Hematopoietic multipotent progenitor cell treated with erythropoietin and hydrocortisone succinate and interleukin-3 and kit ligand, for 8 days (in vitro differentiated cells): ENCODE measurements at places on chromosomes 5 and 9.

GRCh38 chr9:130255631-130256134 is 9.9 kb upstream of the HMCN2 start:
- DNase-seq, result no peak

GRCh38 chr9:69465473-69465872 is 140.5 kb downstream of the ENTREP1 start:
- DNase-seq, result no peak

DNA sequence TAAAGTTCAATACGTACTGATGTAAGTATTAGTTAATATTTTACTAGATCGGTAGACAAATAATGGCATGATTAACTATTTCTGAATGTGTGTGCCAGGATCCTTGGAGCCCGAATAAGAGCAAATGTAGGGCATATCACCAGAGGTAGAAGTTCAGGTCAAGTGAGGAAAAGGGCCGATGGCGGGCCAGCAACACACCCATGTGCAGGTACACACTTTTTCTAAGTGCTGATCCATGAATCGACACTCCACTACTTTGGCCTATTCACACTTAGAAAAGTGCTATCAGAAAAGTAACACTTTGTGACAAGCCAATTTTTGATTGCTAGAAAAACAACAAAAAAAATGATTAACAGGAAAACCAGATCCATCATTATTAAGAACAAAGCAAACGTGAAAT is 150.3 kb downstream of the AUH start:
- no peak for DNase-seq

GRCh38 chr9:86783884-86784283 is 163.4 kb downstream of the GAS1 start:
- no peak for DNase-seq

- DNase-seq, result no peak
These were observed 92.3 kb downstream of the CAAP1 start for GRCh38 chr9:26800322-26800721.

DNA sequence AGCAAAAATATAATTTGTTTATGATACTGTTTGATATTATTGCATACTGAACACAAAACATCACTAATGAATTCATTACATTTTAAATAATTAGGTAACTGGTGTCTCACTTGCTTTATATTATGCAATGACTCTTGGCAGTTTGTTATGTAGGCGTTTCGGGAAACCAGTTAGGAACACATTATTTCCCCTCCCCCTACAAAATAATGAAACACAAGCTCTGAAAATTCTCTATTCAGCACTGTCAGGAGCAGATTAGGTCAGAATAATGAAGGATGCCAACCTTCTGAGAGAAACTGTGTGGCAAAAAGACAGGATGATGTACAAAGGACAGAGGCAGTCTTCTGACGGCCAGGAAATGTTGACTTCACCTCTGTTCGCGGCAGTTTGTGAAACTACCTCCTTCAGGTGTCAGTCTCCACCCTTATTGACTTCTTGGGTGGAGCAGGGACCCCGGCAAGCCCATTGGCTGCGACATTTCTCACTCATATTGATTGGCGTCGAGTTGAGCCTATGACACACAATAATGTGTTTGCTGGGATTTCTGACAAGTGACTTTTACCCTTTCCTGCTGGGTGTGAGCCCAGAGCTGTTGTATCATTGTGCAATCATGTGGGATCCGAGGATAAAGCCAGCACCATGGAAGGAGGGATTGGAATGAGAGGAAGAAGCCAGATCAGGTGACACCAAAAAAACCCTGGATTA is 33.9 kb downstream of the SH3PXD2B start:
- DNase-seq, result no peak

DNA sequence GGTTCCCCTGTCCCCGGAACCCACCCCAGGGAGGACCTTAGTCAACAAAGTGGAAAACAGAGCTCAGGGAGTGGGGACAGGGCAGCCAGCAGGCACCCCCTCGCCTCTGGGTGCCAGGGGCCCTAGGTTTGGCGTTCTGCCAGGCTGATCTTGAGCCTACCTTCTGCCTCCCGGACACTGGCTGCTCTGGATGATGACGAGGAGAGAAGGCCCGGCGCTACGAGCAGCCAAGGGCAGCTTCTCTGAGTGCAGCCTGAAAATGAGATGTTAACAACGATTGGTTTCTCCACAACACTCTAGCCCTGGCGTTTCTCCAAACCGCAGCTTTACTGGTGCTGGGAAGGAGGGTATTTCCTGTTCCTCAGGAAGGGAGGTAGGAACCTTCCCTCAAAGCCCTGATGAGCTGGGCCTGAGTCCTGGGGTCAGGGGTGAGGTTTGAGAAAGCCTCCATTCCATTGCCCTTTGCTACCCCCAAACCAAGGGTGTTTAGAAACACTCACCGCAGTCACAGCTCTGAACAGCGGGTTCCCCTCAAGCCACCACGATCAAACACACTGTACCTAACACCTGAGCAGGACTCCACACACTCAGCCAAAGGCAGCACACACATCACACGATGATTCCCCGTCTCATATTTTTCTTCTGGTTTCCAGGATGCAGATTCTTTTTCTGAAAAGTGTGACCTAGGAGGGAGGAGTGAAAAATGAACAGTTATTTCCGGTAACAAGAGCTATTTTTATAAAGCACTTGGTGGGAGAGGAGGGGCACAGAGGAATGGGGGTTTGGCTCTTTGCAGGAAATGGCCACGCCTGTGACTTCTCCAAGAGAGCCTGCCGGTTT is at the start of gene STING1:
Gene STING1 (minus strand): TSS at position 709 of the 840 bp plus-strand sequence. CDS start 1,054 bp downstream, outside the sequence.
- DNase-seq, result peak; percentile 98

DNA sequence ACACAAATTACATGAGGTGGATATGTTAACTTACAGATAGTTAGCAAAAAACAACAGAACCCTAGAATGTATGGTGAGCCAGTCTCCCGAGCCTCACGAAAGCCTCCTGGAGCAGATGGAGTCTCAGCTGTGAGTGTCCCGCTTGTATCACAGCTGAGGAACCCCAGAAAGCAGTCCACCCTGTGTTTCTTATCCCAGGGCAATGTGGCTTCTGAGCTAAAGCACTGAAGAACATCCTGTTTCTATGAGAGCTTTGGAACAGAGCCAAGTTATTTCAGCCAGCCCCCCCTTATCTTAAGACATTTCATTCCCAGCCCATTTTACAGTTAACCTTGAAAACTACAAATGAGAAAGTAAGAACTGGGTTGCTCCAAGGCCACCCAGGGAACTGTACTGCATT is 1220.9 kb upstream of the CDH6 start:
- peak; percentile 82 for DNase-seq

DNA sequence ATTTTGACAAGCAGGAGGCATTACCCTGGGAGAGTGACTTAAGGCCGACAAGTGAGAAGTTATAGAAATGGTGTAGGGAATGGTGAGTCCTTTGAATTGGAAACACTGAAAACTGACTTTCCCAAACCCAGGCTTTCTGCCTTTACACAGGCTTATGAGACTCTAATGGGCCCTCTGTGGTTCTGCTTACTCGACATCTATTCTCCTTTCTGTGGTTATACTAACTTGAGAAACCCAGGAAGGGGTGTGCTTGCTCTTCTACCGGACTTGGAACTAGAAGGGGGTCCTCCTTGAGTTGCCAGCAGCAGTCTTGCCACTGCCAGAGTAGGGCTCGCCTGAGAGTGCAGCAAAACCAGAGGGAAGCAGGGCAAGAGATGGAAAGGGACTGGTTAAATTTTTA is 63.3 kb downstream of the FYB1 start:
- no peak for DNase-seq

DNA sequence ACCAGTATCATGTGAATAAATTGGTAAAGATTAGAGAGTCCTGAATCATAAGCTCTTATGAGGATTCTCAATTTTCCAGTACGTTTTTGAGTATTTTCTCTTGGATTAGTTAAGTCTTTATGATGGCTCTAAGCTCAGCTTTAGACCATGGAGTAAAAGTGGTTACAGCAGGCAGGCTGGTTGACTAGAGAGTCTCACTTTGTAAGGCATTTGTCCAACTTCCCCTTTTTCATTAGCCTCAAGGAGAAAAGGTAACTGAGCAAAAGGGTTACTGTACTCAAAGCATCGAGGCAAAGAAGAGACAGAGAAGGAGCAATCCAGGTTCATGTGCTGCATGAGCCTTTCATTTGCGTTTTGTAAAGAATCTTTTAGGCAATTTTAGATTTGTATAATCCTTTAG is 8.5 kb downstream of the NOP16 start:
- no peak for DNase-seq

DNA sequence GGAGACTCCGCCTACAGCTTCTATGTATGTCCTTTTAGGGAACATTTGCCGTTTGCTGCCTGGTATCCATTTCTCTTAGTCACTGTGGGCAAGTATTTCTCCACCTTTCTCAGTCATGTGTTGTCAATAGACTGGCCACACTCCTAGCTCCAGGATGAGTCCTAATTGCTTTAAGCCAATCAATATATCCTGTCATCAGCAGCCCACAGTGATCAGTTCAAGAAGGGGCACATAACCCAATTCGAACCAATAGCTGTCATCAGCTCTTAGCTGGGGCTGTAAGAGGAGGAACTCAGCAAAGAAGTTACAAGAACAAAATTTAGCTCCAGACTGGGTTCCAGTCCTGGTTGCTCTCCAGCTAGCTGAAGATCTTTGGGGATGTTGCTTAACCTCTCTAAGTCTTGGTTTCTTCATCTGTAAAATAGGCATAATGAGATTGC is 70.7 kb upstream of the MAN2A1 start:
- no peak for DNase-seq

GRCh38 chr5:35926389-35927051 is 11.9 kb downstream of the CAPSL start:
- DNase-seq, result peak; percentile 67

DNA sequence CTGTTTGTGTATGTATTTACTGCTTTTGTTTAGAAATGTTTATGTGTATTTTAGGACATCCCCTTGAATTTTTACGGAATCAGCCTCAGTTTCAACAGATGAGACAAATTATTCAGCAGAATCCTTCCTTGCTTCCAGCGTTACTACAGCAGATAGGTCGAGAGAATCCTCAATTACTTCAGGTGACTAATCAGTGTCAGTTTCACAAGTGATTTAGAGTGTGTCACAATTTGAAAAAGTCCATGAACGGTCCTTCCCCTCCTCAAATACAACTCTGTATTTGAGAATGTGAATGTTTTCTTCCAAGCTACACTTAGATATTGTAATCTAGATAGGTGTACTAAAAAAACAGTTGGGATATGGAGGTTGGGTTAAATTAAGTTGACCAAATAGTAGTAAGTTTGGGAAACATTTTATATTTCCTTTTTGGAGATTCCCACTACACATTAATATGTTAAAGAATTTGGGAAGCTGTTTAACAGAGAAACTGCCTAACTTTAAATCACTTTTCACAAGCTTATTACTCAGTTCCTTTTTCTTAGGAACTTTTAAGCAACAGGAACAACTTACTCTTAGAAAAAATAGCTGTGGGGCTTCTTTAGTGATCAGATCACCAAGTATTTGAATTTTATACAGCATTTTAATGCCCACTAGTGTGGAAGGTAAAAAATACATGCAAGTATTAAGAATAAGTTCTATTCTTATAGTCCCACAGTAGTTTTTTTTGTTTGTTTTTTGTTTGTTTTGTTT is 40.9 kb downstream of the RAD23B start:
- DNase-seq, result no peak

- no peak for DNase-seq
These were observed 46.5 kb downstream of the GNA14 start for GRCh38 chr9:77601476-77602099.

DNA sequence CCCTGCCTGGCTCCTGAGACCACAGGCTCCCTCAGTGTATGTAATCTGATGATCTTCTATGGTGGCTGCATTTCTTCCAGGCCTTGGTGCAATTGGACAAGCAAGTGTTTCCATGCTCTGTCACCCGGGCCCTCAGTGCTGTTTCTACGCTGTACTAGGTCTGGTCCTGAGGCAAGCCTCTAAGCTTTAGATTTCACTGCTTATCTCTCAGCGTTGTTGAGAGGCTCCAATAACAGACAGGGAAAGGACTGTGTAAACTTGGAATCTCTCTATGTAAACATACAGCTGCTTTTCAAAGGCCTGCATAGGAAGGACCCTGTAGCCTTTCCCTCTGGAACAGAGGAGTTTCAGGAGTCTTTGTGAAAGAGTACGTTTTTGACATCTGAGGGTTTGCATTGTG is 38.6 kb upstream of the NFIB start:
- no peak for DNase-seq

DNA sequence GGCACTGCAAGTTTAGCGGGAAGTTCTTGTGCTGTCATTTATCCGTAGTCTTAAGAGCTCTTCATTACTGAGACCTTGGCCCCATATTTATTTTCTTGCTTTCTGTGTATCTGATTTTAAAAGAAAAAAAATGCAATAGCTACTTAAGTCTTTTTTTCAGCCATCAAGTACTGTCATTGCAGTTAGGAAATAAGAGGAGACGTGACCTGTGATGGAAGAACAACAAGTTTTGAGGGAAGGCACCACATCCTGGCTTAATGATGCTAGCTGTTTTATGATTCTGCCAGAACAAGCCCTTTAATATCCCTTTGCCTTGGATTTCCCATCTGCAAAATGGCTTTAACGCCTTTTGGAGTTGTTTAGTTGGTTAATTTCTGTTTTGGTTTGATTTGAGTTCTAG is 3.8 kb downstream of the RGMB start:
- no peak for DNase-seq

DNA sequence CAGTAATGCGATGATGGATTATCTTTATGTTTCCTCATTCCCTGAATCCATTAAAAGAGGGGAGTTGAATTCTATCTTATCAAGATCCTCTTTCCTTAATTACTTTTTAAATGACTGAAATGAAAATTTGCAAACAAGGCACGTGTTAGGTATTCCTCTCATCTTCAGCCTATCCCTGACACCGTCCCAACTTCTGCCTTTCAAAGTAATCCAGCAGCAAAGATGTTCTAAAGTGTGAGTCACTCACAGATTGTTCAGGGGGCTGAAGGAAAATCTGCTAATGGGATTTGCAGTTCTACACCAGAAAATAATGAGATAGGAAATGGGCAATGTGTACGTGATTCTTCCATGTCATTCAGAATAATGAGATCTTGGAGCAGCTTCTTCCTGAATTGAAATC is 403.0 kb downstream of the ARHGEF28 start:
- no peak for DNase-seq

- DNase-seq, result no peak
These were observed 849 bp upstream of the RGMB start for GRCh38 chr5:98772415-98773213.

- no peak for DNase-seq
These were observed 466.4 kb downstream of the ZNF608 start for GRCh38 chr5:124280079-124280478.

DNA sequence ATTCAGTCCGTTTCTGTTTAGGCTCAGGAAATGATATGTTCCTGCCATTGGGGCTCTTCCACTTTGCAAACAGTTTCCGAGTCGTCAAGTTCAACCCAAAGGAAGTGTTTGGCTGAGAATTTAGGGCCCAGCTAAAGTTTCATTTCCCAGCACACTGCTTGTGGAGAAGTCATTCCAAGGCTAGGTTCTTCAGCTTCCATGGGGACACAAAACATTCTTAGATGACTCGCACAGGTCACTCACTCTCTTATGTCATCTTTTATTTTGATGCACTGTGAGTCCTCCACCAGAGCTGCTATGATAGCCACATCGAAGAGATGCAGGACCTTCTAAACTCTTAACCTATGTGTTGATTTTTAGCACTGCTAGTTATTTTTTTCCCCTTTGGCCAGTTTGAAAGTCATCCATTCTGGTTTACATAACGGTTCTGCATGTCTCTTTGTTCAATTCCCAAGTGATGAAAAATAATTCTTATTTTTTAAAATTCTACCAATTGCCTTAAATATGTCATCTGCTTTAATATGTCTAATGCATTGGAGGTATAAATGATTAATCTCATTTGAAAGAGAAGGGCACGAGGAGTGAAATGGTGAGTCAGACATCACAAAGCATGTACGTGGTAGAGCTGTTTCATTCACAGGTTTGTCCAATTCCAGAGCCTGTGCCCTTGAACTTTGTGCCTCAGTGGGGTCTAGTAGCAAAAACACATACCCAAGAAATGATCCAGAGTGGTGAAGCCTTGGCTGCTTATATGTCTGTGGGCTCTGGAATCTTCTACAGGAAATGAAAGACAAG is 84.3 kb downstream of the ZNF462 start:
- no peak for DNase-seq
